ENCODE measurements at places on chromosomes 2 and 18.
A peak's percentile ranks its signal among the peaks of the same experiment; 100 is the strongest.

DNA sequence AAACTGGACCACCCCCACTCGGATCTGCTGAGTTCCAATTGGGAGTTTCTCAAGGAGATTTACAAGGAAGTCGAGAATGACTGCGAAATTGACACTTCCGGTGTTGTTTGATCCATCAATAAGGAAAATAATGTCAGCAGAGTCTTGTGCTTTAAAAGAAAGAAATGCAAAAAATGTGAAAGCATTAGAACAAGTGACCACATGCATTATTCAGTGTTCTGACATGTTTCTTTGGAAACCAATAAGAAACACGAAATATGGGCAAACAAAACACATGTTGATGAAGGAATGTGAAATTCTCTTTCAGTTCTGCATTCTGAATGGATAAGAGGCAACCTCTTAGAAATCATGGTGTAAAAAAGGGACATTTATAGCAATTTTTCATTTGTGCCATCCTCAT lies 25.9 kb downstream of the COL6A3 start:
- no peak for DNase-seq

GRCh38 chr2:74291218-74291544 lies 52.0 kb downstream of the SLC4A5 start:
- no peak for DNase-seq

DNA sequence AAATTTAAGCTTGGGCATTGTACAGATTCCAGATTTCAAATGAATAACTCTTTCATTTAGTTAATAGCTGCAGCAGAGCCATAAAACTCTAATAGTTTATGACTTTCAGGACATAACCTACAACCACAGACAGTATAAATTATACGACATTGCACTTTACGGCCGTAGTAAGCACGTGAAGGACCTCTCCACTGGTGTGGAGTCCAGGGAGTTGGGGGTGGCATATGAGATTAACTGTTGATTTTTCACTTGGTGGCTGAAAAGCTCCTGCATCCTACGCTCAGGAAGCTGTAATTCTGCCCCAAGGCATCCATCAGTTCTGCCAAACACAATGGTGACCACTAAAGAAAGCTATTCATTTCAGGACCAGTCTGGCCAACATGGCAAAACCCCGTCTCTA lies 376.2 kb downstream of the SOX11 start:
- DNase-seq = no peak

GRCh38 chr18:12882453-12883371 lies 1.3 kb downstream of the PTPN2 start:
- DNase-seq = peak; percentile 19

- DNase-seq = no peak
Measured at GRCh38 chr18:10378688-10379420, 75.6 kb upstream of the APCDD1 start.

GRCh38 chr2:84830095-84830494 lies 50.8 kb downstream of the TRABD2A start:
- DNase-seq = no peak

DNA sequence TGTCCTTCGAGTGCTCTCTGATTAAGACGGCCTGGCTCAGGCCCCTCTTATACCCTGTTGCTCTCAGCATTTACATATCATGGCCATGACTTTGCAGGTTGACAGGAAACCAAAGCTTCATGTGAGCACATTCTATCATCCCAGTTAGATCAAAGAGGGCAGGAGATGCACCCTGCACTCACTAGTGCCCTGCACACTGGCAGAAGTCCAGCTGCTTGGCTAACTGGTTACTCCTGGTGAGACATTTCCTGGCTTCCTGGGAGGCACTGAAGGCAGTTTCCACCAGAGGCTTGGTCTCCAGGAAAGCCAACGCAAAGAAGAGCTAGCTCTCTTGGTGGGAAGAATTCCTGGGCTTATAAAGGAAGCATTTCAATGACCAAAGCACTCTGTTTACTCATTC lies 66.3 kb downstream of the LIPG start:
- DNase-seq = no peak

- DNase-seq = no peak
Measured at GRCh38 chr2:86211796-86212188, 12.5 kb downstream of the MRPL35 start.

GRCh38 chr2:128159437-128159836 lies 68.4 kb downstream of the UGGT1 start:
- DNase-seq = no peak

DNA sequence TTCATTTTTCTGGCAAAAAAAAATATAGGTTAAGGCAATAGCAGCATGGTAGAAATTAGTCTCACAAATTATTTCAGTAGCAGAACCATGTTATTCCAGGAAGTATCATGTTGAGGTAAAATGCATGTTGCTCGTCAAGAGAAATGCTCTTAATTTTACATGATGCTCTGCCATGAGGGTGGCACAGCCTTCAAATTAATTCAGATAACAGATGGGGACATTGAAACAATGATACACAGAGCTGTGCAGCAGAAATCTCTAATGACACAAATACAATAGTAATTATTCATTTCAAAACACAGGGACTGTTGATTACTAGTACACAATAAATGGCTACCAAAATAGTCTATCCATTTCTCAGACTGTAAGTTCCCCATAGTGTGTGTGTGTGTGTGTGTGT lies 24.8 kb downstream of the GAREM1 start:
- DNase-seq = no peak

All from activated naive CD4-positive, alpha-beta T cell treated with anti-CD3 and anti-CD28 coated beads, Interleukin-2, amount 50 U/mL, for 16 hours (primary cell).